PC-3 (cell line): ENCODE measurements at places on chromosomes 2 and 18. TPM values are rescaled to one million over a fixed set of nuclear protein-coding genes. Genes with fewer than 3 reads are reported as not detected.

Gene NPHP1
- total RNA-seq = 1.3 and 4.2 TPM in 2 replicates

Gene HRH4
- total RNA-seq = not detected in 2 replicates

Gene CYB5A
- total RNA-seq = 98.0 and 130 TPM in 2 replicates

Gene MARCHF4
- total RNA-seq = 1.9 and 3.7 TPM in 2 replicates

Gene CIDEA
- not detected in 2 replicates for total RNA-seq

Gene HDLBP
- 410 and 505 TPM in 2 replicates for total RNA-seq

Gene C1GALT1C1L
- not detected in 2 replicates for total RNA-seq

Gene SLC20A1
- total RNA-seq = 209 and 257 TPM in 2 replicates

Gene EGR4
- not detected in 2 replicates for total RNA-seq

Gene ARHGEF33
- total RNA-seq = 0.04 and 0.06 TPM in 2 replicates

Gene HOXD13
- total RNA-seq = 0.36 and 0.46 TPM in 2 replicates

Gene PUM2
- total RNA-seq = 14.9 and 25.3 TPM in 2 replicates

Gene KYNU
- total RNA-seq = 1.1 and 2.3 TPM in 2 replicates

Gene KCTD1
- total RNA-seq = 15.8 and 24.0 TPM in 2 replicates

Gene PLGLB2
- 0.87 TPM in 1 of 2 replicates, not detected in the other for total RNA-seq

Gene CERS6
- total RNA-seq = 24.2 and 25.9 TPM in 2 replicates

Gene FOXD4L1
- 0.33 TPM in 1 of 2 replicates, not detected in the other for total RNA-seq

Gene AQP12A
- total RNA-seq = not detected in 2 replicates

Gene CLEC4F
- total RNA-seq = not detected in 2 replicates

Gene ALPG
- total RNA-seq = 0.12 and 0.18 TPM in 2 replicates

Gene MLPH
- total RNA-seq = 201 and 270 TPM in 2 replicates

Gene B3GNT7
- total RNA-seq = 11.0 and 11.2 TPM in 2 replicates

Gene GULP1
- total RNA-seq = 23.1 and 25.5 TPM in 2 replicates

Gene PDCD1
- not detected in 2 replicates for total RNA-seq

Gene DNAJC5G
- total RNA-seq = not detected in 2 replicates

Gene FANCL
- 18.0 and 18.3 TPM in 2 replicates for total RNA-seq

Gene POMC
- not detected in 2 replicates for total RNA-seq

Gene NYAP2
- total RNA-seq = not detected in 2 replicates

Gene MOGAT1
- total RNA-seq = not detected in 2 replicates
